Motor neuron (in vitro differentiated cells): ENCODE measurements at places on chromosomes 3 and 15.

- ATAC-seq, result no peak
Measured at GRCh38 chr15:58306591-58307312, 125.0 kb upstream of the LIPC start.

DNA sequence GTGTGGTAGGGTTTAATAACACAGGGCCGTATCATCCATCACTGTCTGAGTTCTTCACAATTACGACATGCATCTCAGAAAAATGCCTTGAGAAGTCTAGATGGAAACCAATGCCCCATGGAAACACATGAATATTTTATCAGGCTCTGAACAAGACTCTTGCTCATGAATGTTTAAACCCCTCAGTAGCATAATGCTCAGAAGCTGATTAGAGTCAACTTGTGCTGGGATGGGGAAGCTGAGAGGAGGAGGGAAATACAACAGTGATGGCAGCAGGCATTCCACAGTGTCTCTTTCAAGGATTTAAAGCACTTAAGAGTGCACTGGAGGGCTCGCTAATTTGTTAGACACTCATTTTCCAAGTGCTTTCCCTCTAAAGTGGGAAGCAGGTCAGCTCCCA, 3.8 kb downstream of the GPR156 start:
- no peak for ATAC-seq

DNA sequence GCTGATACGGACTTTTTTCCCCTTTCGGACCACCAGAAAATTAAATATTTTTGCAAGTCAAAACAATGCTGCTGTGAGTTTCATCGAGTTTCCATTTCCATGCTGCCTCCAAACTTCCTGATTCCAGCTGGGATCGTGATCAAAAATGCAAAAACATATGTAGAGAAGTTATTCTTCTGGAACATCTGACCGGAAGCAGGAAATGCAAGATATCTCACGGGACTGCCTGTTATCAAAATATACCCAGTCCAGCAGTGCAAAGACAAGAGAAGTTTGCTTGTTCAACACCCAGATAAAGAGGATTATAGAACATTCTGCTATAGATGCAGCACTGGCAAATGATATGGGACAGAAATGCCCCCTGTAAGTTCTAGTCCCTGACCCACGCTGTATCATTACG, 726.7 kb upstream of the NR2F2 start:
- ATAC-seq, result no peak

DNA sequence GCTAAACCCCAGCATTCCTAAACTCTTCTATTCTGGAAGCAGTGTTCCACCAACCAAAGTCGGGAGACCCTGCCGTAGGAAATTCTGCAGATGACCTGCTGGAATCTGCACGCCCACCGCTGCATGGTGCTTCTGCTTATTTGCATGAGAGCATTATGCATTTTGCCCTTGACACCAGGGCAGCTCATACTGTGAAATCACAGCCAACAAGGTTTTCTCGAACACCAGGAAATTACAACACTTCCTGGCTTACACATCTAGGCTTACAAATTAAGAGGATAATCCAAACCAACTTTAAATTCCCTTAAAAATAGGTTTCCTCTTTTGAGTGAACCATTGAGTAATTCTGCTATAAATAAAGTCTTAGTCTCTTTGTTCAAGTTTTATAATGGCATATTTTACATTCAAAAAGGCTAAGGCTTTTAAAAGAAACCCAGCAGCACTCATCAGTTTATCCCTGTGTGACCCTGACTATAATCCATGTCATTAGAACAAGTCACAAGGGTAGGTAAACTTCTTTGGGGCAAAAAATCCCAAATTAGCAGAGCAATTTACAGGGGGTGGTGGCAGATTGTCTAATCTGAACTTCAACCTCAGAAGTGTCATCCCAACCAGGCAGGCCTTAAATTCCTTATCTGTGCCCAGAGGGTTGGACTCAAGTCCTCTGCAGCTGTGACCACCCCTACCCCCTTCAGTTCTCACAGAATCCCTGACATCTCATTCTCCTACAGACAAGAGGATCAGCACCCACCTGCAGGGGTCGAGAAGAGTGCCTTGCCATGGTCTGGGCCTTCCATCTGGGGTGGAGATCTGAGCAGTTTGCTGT, 33.5 kb upstream of the RBP1 start:
- ATAC-seq, result no peak

GRCh38 chr3:129529436-129530210, 1.2 kb downstream of the RHO start:
- no peak for ATAC-seq

GRCh38 chr3:172647823-172648222, 63.0 kb downstream of the NCEH1 start:
- ATAC-seq, result no peak

DNA sequence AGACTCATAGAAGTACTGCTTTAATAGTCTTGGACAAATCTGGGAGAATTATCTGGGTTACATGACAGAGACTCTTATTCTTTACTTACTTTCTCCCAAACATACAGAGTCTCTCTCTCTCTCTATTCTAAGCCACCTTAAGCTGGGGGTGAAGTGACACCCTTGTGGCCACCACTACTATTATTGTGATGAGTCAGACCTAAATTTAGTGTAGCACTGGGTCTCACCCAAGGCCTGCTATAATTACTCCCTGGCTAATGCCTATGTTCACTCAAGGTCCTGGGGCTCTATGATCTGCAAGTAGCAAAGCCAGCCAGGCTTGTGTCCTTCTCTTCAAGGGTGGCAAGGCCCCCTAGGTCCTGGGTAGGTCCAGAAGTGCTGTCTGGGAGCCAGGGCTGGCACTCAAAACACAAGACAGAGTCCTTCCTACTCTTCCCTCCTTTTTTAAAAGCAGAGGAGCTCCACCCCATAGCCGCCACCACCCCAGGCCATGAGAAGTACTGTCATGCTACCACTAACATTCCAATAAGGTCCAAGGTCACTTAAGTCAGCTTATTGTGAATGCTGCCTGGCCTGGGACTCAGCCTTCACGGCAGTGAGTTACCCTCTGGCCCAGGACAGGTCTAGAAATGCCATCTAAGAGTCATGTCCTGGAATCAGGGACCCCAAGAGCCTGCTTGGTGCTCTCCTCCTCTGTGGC, 183.6 kb downstream of the POLQ start:
- peak; percentile 31 for ATAC-seq

DNA sequence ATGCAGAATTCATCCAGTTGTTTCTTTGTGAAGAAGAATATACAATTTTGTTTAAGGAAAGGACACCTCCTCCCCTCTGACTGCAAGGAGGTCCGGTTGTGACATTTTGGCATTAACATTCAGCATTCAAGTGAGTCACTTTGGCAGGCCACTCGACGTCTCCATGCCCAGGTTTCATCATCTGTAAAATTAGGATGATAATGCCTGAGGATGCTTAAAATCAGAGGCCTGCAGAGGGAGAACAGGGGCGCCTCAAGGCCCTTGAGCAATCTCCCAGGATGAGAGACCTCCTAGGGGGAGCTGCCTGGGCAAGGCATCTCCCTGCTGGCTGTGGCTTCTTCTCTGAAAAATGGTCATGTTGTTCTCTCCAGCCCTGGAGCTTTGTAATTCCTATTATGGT, 236.0 kb downstream of the CACNA2D3 start:
- ATAC-seq, result no peak

DNA sequence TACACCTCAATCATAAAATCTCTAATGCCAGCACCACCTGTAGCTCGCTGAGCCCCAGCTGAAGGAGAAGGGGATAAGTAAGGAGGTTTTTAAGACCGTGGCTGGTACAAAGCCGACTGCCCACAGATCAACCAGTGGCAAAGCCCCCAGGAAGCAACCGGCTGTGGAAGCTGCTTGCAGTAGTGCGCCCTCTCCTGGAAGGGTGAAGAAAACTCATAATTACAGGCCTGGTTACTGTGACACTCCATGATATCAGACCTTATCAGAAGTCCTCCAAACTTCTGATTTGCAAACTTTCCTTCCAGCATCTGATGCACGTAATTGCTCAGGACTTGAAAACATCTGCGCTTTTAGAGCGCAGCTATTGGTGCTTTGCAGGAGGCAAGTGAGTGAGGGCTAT, 63.1 kb upstream of the MCTP2 start:
- no peak for ATAC-seq

DNA sequence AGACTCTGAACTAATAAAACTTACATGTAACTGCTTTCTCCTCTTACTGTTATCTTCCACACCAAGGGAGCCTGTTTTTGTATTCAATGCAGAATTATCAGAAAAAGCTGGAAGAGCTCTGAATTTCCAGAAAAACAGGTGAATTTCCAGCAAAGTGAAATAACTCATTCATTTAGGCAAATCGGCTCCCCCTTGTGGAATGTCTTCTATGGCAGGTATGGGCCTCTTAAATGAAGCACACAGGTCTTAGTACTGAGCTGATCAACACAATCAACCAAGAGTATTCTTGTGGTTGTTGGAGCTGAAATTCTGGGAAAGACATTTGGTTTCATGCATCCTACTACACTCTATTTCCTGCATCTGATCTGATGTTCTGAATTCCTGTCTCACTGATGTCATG, 31.0 kb upstream of the PTPRG start:
- ATAC-seq, result no peak

DNA sequence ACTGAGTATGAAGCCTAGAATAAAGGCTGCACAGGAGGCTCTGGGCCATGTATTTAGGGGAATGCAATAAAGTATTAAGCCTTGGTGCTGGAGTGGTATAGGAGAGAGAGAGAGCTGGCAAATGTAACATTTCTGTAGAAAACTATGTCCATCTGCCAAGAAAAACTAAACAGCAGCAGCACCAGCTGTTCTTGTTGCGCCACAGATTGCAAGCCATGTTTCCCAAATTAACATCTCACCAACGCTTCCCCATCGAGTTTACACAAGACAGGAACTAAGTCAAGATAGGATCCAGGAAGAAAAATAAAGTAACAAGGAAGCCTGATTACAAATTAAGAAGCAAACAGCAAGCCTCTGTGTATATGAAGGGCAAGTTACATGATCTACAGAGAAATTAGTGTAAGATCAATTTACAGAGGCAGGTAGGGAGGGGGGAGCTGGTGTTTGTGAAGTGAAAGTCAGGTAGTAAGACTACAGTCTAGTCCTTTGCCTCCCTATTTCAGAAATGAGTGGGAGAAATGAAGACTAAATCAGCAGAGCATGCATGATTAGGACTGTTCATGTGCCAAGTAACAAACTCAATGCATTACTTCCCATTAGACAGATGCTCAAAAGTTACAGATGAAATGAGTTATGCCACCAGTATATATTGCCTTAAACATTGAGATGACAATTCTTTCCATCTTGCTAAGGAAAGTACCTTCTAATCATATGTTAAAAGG, 900.5 kb downstream of the EPHA3 start:
- ATAC-seq, result no peak

- peak; percentile 74 for ATAC-seq
Measured at GRCh38 chr15:98866511-98866910, 141.1 kb downstream of the PGPEP1L start.

- ATAC-seq, result no peak
Measured at GRCh38 chr3:69339760-69340159, 46.1 kb downstream of the FRMD4B start.

GRCh38 chr3:45690336-45691035, 1.3 kb downstream of the SACM1L start:
- ATAC-seq, result no peak

GRCh38 chr3:7357101-7357500, 496.2 kb downstream of the GRM7 start:
- no peak for ATAC-seq

GRCh38 chr15:25663515-25663914, 199.6 kb downstream of the ATP10A start:
- no peak for ATAC-seq

DNA sequence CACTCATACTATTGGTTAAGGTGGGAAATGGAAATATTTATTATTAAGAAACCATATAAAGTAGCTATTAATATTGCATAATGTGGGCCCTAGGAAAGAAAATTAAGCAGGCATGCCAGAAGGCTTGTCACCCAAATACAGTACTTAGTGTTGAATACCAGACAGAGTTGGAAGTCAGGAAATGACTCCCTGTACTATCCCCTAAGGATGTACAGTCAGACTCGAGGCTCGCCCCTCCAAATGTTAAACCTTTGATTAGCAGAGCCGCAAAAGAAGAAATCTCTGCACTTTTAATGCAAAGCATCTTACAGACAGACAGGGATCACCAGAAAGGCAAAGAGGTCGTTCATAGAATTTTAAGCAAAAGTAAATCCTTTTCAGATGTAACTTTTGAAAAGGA, 11.3 kb upstream of the RBSN start:
- no peak for ATAC-seq

DNA sequence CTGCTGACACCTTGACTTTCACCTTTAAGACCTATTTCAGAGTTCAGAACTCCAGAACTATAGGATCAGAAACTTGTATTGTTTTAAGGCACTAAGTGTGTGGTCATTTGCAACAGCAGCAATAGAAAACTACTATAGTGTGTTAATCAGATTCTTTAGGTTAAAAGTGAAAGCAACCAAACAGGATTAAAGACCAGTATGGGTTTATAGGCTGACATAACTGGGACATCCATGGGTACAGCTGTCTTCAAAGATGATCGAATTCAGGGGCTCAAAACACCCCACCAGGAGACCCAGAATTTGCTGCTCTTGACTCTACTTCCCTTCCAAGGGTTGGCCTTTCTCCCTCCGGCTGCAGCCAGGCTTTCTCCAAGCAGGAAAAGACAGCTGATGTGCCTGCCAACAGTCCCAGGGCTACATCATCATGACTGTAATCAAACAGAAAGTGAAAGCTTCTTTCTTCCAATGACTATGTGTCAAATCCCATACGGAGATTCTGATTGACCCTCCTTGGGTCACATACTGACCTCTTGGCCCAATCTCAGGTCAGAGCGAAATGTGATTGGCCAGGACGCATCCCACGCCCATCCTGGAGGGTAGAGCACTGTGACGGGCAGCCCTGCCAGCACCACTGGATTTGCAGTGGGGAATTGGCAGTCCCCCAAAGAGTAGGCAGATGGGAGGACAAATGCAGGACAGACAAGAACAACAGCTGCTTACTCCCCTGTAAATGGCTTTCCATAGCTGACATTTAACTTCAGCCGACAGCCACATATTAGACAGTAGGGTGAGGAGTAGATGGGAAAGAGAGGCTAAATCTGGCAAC, 51.4 kb upstream of the RNF7 start:
- peak; percentile 42 for ATAC-seq

- peak; percentile 45 for ATAC-seq
Measured at GRCh38 chr3:134077649-134078161, 48.0 kb upstream of the SLCO2A1 start.

DNA sequence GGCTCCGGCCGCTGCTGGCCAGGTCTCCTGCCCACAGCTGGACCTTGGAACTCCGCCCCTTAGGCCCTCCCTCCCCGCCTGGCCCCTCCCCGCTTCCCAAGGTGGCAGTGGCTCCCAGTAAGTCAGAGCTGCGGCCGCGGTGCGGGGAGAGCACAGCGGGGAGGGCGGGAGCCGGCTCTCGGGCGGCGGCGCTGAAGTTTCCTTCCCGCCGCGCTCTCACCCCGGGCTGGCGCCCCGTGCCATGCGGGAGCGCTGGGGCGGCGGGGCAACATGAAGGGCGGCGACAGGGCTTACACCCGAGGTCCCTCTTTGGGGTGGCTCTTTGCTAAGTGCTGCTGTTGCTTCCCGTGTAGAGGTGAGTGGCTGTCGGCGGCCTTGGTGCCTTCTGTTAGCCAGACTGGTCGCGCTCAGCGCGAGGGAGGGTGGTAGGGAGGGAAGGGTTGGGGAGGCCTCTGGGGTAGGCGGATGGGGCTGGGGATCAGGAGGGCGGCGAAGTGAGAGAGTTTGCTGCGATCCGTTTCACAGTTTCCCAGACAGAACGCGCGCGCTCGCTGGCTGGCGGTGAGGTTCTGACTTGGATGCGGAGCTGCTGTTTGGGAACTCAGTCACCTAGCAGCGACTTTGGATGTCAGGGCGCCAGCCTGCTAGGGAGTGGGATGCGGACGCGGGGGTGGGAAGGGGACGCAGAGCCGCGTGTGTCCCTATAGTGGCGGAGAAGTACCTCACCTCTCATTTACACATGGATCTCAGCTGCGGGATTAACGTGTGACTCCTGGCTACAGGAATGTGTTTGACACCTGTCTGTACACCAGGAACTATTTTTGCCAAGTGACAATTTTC, 145.5 kb upstream of the UMPS start:
- peak; percentile 86 for ATAC-seq
